Natural killer cell treated with Interleukin-12 subunit alpha and Interleukin-12 subunit beta and Interleukin-15 and Interleukin-18, amount 100 ng/mL, for 72 hours (primary cell): ENCODE measurements at places on chromosomes 2 and 18. TPM values are rescaled to one million over a fixed set of nuclear protein-coding genes. Genes with fewer than 3 reads are reported as not detected.

Gene IGFBP5
- 0.08 TPM for total RNA-seq

Gene REG3A
- not detected for total RNA-seq

Gene LYG2
- total RNA-seq = not detected

Gene SCN2A
- not detected for total RNA-seq

Gene CRYGC
- not detected for total RNA-seq
